ENCODE measurements at places on chromosomes 5 and 9. TPM values are rescaled to one million over a fixed set of nuclear protein-coding genes. Genes with fewer than 3 reads are reported as not detected.

MEGF10 gene
- 0.29 TPM for total RNA-seq

LCN12 gene
- total RNA-seq: 0.62 TPM

CCNI2 gene
- not detected for total RNA-seq

DNA sequence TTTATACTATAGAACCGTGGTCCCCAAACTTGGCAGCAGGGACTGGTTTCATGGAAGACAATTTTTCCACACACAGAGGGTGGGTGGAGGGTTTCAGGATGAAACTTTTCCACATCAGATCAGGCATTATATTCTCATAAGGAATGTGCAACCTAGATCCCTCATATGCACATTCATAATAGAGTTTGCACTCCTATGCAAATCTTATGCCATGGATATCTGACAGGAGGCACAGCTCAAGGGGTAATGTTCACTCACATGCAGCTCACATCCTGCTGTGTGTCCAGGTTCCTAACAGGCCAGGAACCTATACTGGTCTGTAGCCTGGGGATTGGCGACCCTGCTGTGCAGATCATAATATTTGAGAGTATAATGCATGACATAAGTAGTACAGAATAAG is 1802.2 kb upstream of the ACO1 start:
- no peak for DNase-seq

DNA sequence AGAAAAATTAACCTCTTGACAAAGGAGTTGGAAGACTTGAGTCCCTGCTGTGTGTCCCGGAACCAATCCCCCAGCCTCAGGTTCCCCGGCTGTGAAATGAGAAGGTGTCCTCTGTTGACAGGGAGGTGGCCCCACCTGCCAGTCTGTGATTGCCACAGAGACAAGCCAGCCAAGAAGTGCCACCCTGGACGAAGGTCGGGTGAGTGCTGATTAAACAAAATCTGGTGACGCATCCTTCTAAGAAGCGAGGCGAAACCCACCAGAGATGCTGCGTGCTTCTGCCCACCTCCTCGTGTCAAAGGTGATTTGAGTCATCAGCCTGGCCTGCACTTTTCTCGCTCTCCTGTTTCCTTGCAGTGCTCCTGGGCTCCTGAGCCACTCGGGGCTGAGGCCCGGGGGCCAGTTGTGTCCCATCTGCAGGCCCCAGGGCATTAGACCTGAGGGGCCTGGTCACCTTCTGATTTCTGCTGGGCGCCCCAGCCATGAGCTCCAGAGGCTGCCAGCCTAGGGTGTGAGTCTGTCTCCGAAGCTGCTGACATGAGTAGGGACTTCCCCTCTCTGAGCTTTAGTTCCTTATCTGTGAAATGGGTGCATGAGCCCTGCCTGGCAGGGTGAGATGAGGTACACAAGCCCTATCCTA is 28.7 kb downstream of the NEK6 start:
- DNase-seq: no peak

GRCh38 chr5:75509956-75510355 is 1.5 kb downstream of the CERT1 start:
- DNase-seq: no peak

GRCh38 chr5:77774981-77775789 is 954 bp downstream of the TBCA start:
- no peak for DNase-seq

GRCh38 chr5:111603446-111603827 is 91.1 kb upstream of the STARD4 start:
- DNase-seq: no peak

ENTREP1 gene
- 6.5 TPM for total RNA-seq

- no peak for DNase-seq
These were observed 417 bp downstream of the GABBR2 start for GRCh38 chr9:98708103-98708932.

- no peak for DNase-seq
These were observed 651.6 kb downstream of the HTR1A start for GRCh38 chr5:63310644-63311043.

- no peak for DNase-seq
These were observed 127.8 kb downstream of the ZNF354C start for GRCh38 chr5:179187681-179188575.

DNA sequence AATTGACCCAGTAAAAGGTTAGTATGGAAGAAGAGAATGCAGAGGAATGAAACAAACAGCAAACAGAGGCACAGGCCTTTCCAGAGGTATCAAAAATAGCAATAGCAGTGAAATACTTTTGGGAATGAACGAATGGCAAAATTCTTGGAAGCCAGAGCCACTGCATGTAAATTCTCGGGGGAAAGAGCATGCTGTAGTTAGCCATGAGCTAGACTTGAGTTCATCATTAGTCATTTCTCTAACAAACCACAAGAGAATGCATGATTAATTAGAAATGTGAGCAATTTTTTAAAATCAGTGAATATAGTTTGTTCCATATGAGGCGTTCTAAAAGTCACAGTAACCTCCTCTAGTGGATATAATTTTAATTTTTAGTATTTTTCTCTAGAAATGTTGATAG is 170.3 kb upstream of the PRR16 start:
- DNase-seq: no peak

GRCh38 chr5:58852566-58852965 is 269.7 kb downstream of the RAB3C start:
- DNase-seq: no peak

GRCh38 chr5:143636931-143637528 is 174.9 kb upstream of the HMHB1 start:
- no peak for DNase-seq

GRCh38 chr9:78620764-78621163 is 323.8 kb downstream of the PSAT1 start:
- DNase-seq: no peak

OBP2B gene
- not detected for total RNA-seq

- peak; percentile 81 for DNase-seq
These were observed 1.2 kb downstream of the CXXC5 start for GRCh38 chr5:139649082-139649991.

DNA sequence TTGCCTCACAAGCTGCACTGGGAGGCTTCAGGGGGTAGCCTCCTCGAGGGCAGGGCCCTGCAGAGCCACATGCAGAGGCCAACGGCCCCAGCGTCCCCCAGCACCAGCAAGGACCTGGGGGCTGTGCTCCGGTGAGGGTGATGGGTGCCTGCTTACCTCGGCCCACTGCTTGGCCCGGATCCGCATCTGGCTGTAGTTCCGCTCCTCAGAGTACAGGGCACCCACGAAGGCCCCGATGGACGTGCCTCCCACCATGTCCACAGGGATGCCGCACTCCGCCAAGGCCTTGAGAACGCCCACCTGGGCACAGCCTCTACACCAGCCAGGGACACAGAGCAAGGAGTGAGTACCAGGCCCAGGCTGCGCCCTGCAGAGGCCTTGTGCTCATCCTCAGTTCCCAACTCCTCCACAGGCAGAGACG is 8.0 kb upstream of the NSMF start:
- peak; percentile 66 for DNase-seq

DNA sequence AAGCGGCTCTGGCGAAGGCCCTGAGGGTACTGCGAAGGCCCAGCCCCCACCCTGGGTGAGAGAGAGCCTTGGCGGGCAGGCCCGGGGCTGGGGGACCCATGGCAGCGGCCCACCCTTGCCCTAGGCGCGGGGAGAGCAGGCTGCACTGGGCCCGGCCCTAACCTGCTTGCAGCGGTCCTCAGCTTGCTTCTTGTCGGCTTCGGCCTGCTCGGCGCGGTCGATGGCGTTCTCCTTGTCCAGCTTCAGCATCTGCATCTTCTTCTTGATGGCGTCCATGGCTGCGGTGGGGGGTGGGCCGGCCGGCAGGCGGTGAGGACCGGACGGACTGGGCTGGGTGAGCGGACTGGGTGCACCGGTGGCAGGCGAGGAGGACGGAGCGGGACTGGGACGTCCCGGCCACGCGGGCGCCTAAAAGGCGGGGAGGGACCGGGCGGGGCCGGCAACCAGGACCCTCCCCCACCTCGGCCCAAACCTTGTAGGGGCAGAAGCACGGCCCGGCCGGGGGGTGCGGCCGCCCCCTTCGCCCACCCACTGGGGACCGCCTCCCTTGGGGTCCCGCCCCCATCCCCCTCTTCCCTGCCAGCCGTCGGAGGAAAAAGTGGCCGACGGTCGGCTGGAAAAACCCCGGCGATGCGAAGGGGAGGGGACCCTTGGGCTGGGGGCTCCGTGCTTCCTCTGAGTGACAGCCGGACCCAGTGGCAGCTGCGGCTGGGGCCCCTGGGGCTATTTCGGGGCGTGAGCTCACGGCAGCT is at the start of gene TPM2:
Gene TPM2, minus strand, starts transcription at position 384 of the 752 bp plus-strand sequence. Its CDS starts 108 bp downstream, at position 276.
- DNase-seq: peak; percentile 92

DNA sequence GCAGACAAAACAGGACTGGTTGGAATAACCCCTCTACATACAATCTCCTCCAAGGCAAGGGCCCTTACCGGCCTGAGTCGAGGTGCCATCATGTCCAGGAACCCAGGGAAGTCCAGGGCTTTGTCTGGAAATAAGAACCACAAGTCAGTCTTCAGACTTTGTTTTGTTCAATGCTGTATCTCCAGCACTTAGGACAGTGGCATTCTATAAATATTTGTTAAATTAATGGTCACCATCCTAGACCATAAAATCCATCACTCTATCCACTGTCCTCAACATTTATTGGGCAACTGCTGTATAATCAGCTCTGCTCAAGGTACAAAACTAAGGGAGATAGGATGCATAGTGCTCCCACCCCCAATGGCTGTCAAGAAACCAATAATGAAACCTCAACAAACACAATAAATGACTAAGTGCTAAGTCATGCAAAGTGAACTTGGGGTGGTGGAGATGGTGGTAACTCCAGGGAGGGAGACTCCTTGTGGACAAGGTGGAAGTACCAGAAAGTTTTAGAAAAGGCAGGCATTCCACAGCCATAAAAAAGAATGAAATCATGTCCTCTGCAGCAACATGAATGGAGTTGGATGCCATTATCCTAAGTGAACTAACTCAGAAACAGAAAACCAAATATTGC is 5.0 kb downstream of the RELL2 start:
- DNase-seq: no peak

DNA sequence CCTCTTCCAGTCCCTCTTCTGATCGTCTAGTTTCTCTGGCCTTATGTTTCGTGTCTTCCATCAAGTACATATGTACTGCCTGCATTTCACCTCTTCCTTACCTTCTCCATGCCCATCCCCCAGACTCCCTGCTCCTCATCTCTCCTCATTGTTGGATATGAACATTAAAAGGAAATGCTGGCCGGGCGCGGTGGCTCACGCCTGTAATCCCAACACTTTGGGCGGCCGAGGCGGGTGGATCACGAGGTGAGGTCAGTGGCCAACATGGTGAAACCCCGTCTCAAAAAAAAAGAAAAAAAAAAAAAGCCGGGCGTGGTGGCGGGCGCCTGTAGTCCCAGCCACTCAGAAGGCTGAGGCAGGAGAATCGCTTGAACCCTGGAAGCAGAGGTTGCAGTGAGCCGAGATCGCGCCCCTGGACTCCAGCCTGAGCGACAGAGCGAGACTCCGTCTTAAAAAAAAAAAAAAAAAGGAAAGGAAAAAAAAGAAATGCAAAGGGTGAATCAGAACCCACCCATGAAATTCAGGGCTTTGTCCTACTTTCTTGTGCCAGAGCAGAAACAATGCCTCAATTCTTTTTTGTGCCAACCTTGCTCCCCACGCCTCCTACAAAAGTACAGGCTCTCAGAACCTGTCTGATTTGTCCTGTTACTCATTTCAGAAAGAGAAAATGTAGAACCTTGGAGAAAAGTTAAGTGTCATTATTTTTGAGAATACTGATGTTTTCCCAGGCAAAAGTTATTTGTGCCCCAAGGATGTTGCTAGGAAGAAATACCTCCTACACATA is 1.5 kb upstream of the ZFR start:
- DNase-seq: no peak

PCA3 gene
- total RNA-seq: not detected

DNA sequence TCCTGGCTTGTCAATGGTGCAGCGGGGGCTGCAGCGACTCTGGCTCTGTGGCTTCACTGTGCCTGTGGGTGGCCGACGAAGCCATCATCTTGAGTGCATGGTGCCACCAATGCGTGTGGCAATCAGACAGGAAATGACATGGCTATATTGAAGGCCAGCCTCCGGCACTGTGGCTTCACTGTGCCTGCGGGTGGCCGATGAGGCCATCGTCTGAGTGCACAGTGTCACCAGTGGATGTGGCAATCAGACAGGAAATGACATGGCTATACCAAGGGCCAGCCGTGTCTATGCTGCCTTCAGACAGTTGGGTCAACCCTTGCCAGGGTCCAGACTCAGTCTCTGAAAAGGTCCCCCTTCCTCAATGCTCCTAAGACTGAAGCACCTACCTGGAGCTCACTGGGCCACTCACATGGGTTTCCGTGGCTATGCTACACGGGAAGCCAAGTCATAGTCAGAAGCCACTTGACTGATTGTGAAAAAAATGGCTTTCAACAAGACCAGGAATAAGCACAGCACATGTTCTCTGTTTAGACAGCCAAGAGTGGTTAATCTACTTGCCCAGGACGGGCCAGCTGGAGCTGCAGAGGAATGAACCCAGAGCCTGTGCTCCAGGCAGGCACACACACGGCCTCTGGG is 67.5 kb upstream of the S1PR3 start:
- no peak for DNase-seq

LRRC70 gene
- total RNA-seq: 5.4 TPM

DNA sequence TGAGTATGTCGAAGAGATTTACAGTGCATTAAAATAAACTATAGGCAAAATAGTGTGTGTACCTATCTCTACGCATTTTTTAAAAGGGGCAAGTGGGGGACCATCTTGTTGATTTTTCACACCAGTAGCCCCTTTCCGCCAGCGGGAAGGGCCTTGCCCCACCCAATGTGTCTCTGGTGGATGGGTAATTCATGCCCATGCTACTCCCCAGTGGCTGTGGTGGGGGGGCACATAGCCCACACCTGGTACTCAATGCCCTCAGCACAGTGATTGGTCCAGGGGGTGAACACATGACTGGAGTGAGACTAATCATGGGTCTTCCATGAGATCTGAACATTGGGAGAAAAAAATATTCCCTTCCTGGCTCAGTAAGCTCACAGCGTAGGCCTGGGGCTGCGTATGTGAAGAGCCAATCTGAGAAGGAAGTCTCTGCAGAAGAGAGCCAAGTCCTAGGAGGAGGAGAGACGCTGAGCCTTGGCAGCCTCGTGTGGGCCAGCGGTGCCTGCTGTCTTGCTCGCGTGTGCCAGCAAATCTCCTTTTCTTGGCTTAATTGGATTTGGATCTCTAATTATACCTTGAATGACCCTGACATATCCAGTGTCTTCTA is 103.4 kb downstream of the ADAMTS2 start:
- peak; percentile 68 for DNase-seq

GRCh38 chr5:18027241-18027867 is 393.1 kb downstream of the TAF11L14 start:
- no peak for DNase-seq

DNA sequence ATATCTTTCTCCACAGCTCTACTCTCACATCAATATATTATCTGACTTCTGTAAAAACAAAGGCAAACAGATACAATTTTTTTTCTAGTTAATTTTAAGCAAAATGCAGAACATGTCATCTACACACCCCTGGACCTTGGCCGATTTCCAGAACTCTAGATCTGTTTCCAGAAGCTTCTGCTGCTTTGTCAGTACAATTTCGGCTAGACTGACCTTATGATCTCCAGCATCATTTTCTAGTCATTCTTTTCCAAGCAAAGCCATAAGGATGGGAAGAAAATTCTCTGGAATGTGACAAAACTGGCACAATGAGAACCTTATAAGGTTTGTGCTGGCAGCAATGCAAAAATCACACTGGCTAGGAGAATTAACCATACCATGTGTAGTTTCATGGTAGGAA is 132.8 kb upstream of the MPDZ start:
- DNase-seq: no peak

GRCh38 chr9:78630966-78631365 is 334.0 kb downstream of the PSAT1 start:
- DNase-seq: no peak

GRCh38 chr9:136907011-136907914 is 20.9 kb downstream of the TRAF2 start:
- DNase-seq: no peak

GRCh38 chr5:80871541-80871961 is 88.6 kb upstream of the RASGRF2 start:
- DNase-seq: no peak

HNRNPA0 gene
- 23.5 TPM for total RNA-seq

Data from posterior vena cava (tissue), 2 donors.